IMR-90 (cell line): ENCODE measurements at places on chromosomes 2 and 18. TPM values are rescaled to one million over a fixed set of nuclear protein-coding genes. Genes with fewer than 3 reads are reported as not detected.

DNA sequence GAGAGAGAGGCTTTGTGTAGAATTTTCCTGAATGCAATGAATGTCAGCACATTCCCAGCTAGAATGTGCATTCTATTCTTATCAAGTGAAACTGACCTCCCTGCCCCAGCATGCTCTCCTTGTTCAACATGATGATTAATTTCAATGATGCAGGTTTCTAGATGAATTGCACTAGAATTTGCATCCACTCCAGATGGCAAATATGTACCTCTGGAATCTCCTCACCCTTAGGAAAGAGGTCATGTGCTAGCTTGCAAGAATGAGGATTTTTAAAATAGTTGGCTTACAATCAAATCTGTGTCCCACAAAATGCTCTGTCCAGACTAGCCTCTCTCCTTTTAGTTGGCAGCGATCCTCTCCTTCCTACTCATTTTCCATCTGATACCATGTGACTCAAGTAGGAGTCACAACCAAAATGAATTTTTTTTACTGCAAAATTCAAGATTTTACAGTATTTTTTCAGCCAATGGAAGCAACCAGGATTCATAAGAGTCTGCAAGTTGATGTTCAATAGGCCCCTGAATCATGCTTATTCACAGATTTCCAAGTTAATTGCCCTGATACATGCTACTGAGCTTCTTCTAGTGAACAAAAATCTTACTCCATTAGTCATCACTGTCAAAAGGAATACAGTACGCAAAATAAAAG, 21.0 kb upstream of the STAT4 start:
- H3K27ac ChIP-seq: peak overlapping the region; percentile 57; the same call in 1 of the 2 replicates
- no peaks in the 10 kb centered on the region for H3K36me3 ChIP-seq
- peak; percentile 97 for DNase-seq
- H3K4me1 ChIP-seq: peaks cover 23% of the 10 kb centered on the region
- H3K4me3 ChIP-seq: no peak overlapping the region

DNA sequence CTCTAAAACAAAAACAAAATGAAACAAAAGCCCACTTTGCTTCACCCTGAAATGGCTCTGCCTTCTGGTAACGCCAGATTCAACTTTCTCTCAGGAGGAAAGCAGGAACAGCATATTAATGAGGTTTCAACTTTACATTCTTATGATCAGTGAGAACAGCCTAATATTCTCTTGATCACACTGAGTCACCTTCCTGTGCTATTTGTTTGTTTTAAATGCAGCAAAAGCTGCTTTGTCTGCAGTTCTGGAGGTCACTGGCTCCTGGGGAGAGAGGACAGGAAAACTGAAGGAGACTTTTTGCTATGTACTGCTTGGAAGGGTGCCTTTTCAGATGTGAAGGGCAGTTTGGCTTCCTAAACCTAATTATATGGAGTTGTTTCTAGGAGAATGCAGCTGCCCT, 48.1 kb downstream of the MAIP1 start:
- H3K27me3 ChIP-seq: no peaks in the 10 kb centered on the region
- H3K4me3 ChIP-seq: no peak overlapping the region
- H3K36me3 ChIP-seq: no peaks in the 10 kb centered on the region
- DNase-seq: peak; percentile 23

DNA sequence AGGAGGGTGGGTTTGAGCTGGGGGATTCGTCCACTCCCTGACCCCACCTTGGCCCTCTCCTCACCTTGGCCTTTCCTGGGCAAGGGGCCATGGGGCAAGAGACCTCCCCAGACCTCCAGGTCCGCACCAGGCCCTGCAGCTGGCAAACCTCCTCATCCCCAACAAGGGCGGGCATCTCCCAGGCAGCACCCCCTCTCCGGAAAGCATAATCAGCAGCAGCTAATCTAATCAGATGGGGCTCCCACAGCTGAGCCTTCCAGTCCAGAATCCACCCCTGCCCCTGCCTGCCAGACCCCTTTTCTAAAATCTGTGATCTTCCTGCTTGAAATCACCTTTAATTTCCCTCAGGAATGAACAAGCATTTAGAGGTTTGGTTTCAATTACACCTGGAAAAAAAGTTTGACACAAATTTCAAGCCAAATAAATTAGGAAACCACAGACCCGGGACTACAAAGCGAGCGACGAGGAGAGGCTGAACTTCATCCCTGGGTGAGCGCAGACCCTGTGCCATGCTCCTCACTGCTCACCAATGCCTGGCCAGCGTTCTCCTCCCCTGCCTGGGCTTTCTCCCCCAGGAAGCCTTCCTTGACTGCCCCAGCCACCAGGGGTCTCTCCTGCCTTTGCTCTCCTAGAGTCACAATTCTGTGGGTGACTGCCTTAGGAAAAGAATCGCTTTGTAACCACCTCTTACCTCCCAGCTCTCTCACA, 143.0 kb upstream of the MYCN start:
- no peaks in the 10 kb centered on the region for H3K36me3 ChIP-seq
- no peaks in the 10 kb centered on the region for H3K27me3 ChIP-seq
- no peak overlapping the region for H3K27ac ChIP-seq
- H3K4me3 ChIP-seq: no peak overlapping the region
- no peak for DNase-seq

SRD5A2 gene
- not detected in 2 replicates for polyA plus RNA-seq

SPR gene
- polyA plus RNA-seq: 14.3 and 14.9 TPM in 2 replicates

EPAS1 gene
- 103 and 120 TPM in 2 replicates for polyA plus RNA-seq

ALPP gene
- polyA plus RNA-seq: not detected in 2 replicates
